ENCODE measurements at places on chromosomes 4 and X.

GRCh38 chr4:70874268-70875156, 27.7 kb upstream of the MOB1B start:
- DNase-seq = no peak

DNA sequence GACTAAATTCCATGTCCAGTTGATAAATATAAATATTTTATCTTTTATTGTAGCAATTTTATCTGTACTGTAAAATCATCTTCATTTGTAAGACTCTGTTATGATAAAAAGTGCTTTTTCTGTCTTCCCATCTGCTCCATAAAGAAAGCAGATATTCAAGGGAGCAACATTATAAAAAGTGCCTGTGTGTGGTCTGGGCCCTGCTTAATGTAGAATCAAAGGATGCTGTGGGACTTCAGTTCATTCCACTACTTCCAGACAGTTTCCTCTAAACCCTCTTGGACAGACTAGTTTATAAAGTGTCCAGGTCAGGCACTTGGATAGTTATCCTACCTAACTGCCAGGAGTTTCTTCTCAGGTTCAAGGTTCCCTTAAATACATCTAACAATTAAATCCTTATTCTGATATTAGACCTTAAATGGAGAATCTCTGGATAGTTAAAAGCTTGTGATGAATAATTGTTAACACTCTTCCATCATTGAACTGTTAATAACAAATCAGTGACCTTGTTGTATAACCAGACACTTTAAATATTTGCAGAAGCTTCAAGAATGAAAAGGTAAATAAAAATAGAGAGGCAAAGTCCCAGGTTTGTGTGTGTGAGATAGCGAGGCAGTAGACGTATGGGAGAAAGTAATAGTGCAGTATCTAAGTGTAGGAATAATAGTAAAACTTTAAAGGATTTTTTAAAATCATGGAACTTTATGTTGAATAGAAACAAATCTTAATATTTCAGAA, 237.5 kb upstream of the CTSO start:
- no peak for DNase-seq

DNA sequence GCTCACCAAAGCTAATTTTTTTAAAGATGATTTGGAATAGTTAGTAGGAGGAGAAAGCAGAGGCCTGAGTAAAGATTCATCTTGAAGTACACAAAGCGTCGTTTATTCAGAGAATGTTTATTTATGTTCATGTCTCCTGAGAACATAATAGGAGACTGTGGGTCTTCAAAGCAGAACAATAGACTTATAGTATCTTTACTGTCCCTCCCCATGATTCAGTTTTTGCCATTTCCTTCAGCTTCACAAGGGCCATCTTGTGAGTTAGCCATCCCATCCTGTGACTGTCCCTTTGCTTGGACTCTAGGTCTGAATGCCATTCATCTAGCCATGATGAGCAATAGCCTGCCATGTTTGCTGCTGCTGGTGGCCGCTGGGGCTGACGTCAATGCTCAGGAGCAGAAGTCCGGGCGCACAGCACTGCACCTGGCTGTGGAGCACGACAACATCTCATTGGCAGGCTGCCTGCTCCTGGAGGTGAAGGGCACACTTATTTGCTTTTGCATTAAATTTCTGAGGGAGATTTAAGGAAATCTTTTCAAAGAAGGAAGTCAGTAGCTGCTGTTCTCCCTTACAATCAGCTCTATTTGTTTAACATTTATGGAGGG, 105.8 kb downstream of the NFKB1 start:
- DNase-seq = no peak

DNA sequence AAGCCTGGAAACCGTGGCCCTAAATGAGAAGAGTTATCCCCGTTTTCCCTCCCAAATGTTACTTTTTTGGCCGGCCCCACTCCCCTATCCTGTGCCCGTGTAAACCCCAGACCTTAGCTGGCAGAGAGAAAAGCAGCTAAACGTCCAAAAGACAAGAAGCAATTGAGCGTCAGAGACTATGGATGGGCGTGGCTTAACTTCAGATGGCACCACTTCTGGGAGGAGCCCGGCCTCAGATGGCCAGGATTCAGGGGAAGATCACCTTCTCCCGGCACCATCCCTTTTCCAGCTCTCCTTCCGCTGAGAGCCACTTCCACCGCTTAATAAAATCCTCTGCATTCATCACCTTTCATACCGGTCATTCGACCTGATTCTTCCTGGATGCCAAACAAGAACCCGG, 350.1 kb upstream of the PCDH7 start:
- no peak for DNase-seq

- DNase-seq = no peak
Observed at GRCh38 chr4:78083035-78083434, 25.9 kb downstream of the FRAS1 start.

DNA sequence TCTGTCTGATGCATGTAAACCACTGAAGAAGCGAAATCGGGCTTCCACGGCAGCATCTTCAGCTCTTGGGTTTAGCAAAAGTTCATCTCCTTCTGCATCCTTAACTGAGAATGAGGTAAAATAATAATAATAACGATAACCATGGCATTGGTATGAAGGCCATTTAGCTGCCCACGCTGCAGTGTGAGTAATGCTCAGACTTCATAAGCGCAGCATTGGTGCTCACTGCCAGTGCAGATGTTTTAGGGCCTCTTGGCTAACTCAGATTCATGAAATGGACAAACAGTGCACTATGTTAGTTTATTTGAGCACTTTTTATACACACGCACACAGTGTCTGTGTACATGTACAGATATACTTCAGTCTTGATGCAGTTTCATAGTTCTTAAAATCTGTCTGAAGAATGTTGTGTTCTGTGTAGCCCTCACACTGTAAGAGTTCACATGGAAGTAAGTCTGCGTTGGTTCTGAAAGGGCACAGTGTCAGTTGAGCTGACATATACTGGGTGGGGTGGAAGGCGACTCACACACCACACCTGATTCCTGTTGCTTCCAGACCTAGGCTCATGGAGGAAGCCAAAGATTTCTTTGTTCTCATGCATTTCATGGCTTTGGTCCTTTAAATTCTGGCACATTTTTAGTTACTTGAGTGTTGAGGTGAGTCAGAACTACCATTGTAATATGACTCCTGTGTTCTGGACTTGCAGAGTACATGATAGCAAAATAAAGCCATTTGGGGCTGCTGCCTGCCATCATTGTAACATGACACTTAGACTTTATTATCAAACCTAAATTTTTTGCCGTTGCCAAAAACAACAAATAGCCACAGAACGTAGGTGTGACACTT, 68.7 kb downstream of the NSD2 start:
- no peak for DNase-seq

DNA sequence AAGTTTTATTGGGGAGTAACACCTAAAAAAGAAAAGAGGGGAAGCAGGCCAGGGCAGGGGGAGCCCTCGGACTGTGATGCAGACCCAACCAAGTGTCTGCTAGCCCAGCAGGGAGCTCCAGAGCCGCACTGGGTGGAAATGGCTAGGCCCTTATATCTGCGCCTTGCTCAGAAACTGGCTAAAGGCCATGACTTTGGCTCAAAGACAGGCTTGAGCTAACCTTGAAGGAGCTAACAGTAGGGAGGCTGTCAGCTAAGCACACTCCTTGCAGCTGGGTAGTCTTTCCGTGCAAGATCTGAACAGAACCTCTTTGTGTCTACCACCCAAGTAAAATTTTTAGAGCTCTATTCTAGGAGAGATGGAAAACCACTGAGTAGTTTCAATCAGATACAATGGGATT, 43.0 kb downstream of the SEPSECS start:
- DNase-seq = no peak

DNA sequence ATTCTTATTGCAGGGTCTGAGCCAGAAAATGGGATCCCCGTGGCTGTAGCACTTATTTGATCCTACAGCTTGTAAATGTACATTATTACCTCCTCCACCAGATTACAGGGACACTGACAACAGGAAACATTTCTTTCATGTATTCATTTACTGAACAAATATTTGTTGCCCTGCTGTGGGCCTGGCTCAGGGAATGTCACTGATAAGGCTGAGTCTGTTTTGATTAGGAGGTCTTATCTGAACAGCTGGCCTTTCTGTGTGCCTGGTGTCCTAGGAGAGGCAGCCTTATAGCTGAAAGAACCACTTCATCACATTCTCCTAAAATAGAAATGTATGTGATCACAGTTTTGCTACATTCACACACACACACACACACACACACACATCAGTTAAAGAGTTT, 45.5 kb upstream of the PROM1 start:
- DNase-seq = no peak

GRCh38 chrX:120120223-120120622, 4.5 kb upstream of the RHOXF1 start:
- no peak for DNase-seq

GRCh38 chr4:153127760-153128494, 76.3 kb upstream of the TRIM2 start:
- peak; percentile 89 for DNase-seq

GRCh38 chrX:39950018-39950688, 147.6 kb downstream of the BCOR start:
- DNase-seq = no peak

GRCh38 chr4:48067536-48067935, 51.0 kb downstream of the NIPAL1 start:
- DNase-seq = no peak

DNA sequence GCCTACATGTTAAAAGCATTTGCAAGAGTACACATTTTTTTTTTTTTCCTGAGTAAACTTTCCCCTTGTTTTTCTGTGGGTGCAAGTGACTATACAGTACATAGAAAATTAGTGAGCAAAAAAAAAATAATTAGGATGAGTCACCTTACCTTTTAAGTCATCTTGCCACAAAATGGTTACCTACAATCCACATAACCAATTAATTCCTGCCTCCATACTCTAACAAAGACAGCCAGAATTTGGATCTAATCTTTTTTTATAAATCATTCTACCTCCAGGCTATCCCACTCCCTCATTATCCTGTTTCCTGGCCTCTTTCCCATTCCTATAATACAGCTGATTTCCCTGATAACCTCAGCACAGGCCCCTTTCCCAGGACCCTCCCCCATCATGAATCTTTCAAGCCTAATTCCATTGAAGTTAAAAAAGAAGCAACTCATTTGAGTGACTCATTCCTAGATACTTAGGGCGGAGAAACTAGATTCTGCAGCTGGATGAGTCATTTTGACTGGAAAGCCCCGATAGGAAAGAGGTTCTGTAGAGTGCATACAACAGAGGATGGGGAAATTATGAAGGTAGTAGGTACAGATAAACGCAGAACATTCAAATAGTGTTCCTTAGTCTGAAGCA, 128.2 kb downstream of the C4orf51 start:
- no peak for DNase-seq

DNA sequence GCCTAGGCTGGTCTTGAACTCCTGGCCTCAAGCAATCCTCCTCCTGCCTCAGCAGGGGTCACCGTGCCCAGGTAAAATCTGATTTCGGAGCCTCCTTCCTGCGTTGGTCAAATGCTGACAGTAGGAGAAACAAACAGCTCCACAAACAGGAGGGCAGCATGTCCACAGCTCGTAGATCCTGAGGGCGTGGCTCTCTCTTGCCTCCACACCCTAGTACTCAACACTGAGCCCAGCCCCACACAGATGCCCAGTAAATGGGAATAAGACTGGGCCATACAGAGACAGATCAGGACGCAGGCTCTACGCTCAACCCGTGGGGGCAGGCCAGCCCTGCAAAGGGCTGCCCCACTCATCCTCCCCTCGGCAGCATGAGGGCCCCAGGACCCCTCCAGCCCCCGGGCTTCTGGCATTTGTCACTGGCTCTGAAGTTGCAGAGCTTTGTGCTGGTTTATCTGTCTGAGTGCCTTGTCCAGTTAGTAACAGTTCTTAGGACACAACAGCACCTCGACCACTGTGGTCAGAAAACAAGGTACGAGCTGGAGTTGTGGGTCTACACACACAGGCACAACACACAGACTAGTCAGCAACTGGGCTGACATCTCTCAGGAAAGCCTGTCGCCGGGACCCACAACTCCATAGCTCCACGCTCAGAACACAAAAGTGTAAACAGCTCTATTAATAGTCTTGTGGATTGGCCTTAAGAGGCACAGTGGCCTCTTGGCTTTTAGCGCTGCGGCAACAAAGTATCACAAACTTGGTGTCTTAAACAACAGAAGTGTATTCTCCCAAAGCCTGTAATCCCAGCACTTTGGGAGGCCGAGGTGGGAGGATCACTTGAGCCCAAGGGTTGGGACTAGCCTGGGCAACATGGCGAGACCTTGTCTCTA, 5.2 kb downstream of the TNIP2 start:
- DNase-seq = no peak

DNA sequence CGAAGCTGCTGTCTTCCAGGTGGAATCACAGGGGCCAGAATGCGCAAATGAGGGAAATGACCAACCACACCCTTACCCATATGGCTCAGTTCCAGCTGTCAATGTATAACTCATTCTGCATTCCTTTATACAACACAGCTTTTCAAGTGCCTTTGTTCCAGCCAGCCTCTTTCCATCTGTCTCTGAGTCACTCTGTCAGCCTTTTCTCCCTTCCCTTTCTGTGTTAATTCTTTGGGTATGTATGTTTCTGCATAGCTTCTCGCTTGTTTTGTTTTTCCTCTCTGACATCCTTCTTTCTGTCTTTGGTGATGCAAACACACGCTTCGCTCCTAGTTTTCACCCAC, 54.5 kb downstream of the RS1 start:
- no peak for DNase-seq

GRCh38 chr4:188268131-188268908, 129.1 kb downstream of the TRIML1 start:
- no peak for DNase-seq

GRCh38 chrX:29043746-29044145, 456.5 kb downstream of the IL1RAPL1 start:
- DNase-seq = no peak

DNA sequence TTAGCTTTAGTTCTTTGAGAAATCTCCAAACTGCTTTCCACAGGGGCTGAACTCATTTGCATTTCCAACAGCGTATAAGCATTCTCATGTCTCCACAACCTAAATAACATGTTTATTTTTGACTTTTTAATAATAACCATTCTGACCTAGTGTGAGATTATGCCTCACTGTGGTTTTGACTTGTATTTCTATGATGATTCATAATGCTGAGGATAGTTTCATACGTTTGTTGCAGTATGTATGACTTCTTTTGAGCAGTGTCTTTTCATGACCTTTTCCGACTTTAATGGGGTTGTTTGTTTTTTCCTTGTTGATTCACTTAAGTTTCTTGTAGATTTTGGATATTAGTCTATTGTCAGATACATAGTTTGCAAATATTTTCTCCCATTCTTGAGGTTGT, 1833.0 kb upstream of the PCDH10 start:
- no peak for DNase-seq

- DNase-seq = no peak
Observed at GRCh38 chrX:70552130-70552704, 107.6 kb downstream of the DLG3 start.

- DNase-seq = no peak
Observed at GRCh38 chr4:8649631-8650361, 57.2 kb downstream of the CPZ start.

DNA sequence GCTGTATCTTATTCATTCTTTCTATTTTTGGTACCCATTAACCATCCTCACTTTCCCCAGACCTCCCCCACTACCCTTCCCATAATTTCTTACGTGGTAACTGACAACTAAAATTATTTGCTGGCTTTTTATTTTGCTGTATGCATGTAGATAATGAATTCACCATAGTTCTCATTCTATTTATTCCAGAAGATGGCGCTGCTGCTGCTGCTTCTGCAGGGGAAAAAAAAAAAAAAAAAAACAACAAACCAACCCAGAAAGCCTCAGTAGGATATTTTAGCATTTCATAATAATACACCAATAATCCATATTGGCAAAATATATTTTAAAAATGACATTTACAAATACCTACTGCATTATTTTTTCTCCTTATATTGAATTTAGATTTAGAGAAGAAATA, 416.6 kb upstream of the MAGEB18 start:
- DNase-seq = no peak
